ENCODE measurements at places on chromosomes 1 and 21.

DNA sequence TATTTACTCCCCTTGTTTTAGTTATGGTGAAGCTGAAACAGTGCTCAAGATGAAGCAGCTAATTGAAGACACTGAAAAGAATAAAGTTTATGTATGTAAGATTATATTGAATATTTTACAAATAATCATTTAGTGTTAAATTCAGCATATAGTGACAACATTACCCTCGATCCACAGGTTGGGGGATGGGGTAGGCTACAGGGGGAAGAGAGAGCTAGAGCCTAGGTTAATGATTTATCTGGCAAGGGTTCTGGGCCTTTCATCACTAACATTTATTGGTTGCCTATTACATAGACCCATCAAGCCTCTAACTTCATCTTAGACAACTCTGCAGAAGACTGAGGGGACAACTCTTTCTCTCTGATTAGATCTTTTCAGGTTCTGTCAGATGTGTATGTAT is 21.3 kb downstream of the ZCCHC17 start:
- DNase-seq, result no peak

- no peak for DNase-seq
These were observed 41.5 kb downstream of the LGR6 start for GRCh38 chr1:202235003-202235660.

GRCh38 chr1:63922848-63923247 is 149.0 kb downstream of the ROR1 start:
- no peak for DNase-seq

GRCh38 chr1:94058766-94059165 is 62.2 kb downstream of the ABCA4 start:
- no peak for DNase-seq

DNA sequence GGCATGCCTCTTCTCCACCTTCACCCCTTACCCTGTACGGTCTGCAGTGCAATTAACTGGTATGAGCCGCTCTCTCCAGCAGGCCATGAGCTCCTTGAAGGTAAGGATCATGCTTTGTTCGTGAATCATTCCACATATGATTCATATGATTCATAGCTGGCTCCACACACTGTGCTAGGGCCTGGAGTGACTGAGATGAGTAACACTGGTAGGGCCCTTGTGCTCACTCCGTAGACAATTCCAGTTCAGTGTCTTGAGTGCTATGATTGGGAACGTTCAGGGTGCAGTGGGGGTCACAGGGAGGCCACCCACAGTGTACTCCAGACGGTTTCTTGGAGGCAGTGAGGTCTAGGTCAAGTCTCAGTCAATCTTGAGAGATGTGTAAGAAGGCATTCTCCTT is 239.8 kb downstream of the LMX1A start:
- DNase-seq, result no peak

DNA sequence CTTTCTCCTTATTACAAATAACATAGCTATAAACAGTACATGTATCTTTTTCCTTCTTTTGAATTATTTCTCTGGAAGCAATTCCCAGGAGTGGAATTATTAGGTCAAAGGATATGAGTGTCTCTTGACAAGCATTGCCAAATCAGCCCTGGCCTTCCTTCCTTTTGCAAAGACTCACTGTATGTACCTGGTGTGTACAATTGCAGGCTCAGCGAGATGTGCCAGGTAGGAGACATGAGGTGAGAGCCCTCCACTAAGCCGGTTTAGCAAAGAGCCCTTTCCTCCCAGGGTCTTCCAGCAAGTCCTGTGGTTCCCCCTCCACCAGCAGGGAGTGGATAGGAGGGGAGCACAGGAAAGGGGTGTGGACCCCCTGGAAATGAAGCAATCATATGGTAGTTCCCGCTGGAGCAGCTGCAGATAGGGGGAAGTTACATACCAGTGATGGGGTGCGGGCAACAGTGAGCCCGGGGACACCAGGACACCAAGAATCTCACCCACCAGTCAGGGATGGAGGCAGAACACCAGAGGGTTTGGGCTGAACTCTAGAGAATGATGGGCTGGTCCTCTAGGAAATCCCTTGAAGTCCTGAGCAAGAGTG is 18.3 kb downstream of the RCSD1 start:
- no peak for DNase-seq

DNA sequence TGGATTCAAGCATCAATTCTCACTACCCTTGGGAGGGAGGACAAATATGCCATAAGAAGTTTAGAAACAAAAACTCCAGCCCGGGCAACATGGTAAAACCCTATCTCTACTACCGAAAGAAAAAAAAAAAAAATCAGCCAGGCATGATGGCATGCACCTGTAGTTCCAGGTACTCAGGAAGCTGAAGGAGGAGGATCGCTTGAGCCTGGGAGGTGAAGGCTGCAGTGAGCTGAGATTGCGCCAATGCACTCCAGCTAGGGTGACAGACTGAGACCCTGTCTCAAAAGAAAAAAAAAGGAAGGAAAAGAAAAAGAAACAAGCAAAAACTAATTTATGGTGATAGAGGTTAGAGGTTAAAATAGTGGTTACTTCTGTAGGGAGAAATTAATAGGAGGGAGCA is 9.6 kb downstream of the ZNF644 start:
- DNase-seq, result no peak

DNA sequence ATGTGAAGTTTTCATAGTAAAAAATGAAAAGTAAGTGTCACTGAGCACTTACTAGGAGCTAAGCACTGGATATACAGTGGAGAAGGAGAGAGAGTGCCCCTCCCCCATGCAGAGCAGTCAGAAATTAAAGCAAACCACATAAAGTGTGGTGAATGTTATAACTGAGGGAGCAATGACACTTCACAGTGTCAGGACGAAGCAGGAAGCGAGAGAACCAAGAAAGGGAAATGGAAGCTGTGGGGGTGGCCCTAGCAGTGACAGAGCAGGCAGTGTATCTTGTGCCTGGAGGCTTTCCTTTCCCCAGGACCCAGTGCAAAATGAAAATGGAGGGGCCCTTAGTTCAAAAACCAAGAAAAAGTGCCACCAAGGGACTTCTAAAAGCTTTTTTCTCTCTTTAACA is 21.5 kb upstream of the RCAN3 start:
- DNase-seq, result peak; percentile 41

DNA sequence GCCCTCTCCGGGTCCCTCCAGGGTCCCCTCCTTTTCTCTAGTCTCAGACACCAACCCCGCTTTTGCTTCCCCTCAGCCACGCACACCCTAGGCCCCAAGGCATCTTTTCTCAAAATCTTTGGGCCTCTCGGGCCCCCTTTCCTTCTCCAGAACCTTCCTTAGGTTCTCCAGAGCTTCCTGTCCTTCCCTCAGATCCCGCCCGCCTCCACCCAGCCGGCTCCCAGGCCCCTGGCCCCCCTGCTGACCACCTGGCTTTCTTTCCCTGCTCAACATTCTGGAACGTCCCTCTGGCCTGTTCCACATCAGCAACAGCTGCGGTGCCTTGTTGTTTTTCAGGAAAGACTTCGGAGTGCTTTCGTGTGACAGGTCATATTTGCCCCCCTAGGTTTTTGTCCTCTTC is 1.2 kb downstream of the ZDHHC18 start:
- DNase-seq, result no peak

Data from GM12864 (cell line).